ENCODE measurements at places on chromosomes 3 and 15.

DNA sequence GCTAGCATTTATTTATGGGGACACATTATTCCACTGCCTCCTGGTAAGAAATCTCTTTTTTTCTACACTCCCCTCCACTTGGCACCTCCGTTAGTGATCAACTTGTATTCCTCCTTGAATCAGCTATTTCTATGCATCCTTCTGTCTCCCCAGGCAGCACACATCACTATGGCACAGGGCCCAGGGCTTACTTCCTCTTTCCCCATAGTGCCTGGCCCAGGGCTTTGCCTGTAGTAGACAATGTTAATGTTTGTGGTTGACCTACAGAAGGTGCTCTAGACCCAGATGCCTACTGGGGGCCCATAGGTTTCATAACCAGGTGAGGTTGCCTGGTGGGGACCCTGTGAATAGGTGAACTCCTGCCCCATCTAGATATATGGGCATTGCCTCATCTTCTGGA, 44.9 kb downstream of the EPHB1 start:
- no peak for DNase-seq

- no peak for DNase-seq
Measured at GRCh38 chr3:134971306-134971705, 176.2 kb downstream of the EPHB1 start.

- DNase-seq = no peak
Measured at GRCh38 chr15:72940229-72940622, 112.0 kb upstream of the NEO1 start.

GRCh38 chr3:50220109-50220508, 15.0 kb downstream of the SLC38A3 start:
- DNase-seq = no peak

GRCh38 chr3:52330194-52330805, 14.2 kb downstream of the DNAH1 start:
- DNase-seq = no peak

- no peak for DNase-seq
Measured at GRCh38 chr3:12695112-12695511, 31.2 kb upstream of the RAF1 start.

- DNase-seq = no peak
Measured at GRCh38 chr3:64138656-64139375, 86.5 kb downstream of the PRICKLE2 start.

DNA sequence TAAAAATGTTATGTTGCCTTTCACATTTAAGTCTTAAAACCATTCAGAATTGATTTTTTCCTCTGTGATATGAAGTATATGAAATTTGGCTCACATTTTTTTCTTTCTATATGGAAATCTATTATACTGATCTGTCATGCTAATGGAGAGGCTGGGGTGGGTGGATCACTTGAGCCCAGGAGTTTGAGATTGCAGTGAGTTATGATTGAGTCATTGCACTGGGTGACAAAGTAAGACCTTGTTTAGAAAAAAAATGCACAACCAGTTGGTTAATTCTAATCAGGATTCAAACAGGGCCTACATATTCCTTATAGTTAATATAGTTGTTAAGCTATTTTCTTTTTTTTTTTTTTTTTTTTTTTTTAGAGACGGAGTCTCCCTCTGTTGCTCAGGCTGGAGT, 230.5 kb downstream of the MFSD1 start:
- DNase-seq = no peak

DNA sequence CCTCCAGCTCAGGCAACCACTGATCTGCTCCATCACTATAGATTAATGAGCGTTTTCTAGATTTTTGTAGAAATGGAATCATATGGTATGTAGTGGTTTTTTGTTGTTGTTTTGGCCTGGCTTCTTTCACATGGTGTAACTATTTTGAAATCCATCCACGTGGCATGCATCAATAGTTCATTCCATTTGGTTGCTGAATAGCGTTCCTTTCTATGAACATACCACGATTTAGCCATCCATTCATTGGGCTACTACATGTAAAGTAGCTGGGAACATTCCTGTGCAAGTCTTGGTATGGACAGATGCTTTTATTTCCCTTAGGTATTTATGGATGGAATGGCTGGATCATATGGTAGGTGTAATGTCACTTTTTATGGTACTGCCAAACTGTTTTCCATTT, 10.7 kb upstream of the CHSY1 start:
- DNase-seq = no peak

GRCh38 chr15:25789211-25789610, 73.9 kb downstream of the ATP10A start:
- DNase-seq = no peak

DNA sequence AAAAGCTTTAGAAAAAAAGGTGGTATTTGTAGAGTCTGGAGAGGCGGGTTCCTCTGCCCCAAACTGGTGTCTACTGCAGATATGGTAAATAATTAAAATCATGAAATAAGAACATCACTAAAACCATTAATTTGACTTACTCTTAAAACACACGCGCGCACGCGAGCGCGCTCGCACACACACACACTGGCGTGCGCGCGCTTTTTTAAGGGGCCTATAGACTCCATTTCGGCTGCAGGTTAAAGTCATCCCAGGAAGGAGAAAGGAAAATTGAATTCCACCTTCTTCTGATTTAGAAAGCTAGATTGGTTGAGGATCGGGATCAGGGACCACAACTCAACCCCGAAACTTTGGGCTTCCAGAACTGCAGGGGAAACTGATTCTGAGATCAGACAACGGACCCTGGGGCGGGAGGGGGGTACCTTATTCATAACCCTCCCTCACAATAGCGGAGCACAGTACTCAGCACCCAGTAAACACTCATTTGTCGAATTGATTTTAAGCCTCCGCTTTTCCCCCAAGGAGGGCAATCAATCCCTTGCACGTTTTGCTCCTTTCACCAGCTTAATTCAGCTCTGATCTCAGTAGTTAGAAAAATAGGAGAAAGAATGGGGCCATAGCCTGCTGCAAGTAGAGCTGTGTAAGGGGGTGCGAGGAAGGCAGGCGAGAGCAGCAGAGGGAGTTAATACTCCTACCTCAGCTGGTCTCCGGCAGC, 509 bp upstream of the LRRC3B start:
- DNase-seq = no peak

DNA sequence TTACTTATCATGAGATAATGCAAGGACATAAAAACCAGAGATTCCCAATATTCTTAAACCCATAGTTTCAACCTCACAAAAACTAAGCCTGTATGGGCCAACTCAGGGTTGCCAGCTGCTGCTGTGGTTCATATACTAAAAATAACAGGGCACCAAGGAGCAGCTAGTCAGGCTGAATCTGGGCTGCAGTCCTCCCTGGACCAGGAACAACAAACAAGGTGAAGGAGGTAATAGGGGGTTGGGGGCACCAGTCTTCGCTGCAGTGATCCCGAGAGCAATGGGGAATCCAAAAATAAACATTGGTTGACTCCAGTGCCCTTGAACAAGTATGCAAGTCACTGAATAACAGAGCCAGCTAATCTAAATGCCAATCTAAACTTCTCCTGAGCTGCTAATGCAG, 108.9 kb downstream of the MECOM start:
- DNase-seq = no peak

- DNase-seq = no peak
Measured at GRCh38 chr15:26083457-26083856, 220.3 kb upstream of the ATP10A start.

GRCh38 chr3:156382458-156383346, 172.2 kb downstream of the SSR3 start:
- DNase-seq = no peak

DNA sequence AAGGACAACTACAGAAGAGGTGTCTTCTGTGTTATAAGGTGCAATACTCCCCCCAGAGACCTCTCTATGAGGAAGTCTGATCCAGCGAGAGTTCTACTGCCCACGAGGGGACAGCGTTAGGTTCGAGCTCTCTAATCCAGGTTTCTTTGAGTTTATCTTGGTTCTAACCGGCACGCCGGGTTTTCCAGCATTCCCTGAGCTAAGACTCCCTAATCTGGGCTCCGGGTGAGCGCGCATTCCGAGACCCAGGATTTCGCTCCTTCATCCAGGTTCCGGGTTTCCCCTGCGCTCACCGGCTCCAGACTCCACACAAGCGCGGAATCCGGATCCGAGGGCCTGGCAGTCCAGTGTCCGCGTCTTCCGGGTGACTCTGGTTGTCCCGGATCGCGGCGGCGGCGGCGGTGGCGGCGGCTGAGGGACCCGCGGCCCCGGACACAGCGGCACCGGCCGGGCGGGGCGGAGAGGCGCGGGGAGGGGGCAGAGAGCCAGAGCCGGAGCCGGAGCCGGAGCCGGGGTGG, at the start of gene ZNF609:
TSS of gene ZNF609 (plus strand) at position 373 of the 518 bp plus-strand sequence. CDS start 38,842 bp downstream, outside the sequence.
- DNase-seq = peak; percentile 97

DNA sequence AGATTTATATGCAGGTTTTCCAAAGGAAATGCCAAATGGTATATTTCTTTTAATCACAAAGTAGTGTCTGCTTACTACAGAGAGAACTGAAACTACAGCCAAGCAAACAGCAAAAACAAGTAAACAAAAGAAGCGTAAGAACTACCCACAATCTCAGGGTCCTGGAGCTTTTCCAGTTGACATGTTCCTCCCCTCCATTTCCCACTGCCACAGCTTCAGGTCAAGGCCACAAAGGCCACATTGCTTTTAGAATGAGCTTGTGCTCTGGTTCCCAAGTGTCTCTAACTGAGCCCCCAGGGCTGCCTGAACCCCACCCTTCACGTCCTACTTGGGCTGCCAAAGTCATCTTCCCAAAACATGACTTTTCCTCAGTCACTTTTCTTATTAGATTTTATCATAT, 24.1 kb downstream of the CTDSPL start:
- DNase-seq = no peak

DNA sequence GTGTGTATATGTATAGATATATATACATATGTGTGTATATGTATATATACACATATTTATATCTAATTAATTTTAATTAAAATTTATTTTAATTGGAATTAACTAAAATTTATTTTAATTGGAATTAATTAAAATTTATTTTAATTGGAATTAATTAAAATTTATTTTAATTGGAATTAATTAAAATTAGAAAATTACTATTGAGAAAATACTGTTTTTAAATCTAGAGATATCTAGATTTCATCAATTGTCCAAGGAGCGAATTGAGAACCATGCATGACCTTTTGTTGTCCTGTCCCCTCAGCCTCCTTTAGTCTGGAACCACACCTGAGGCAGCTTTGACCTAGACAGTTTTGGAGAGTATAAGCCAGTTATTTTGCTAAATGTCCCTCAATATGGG, 1.8 kb downstream of the MOBP start:
- DNase-seq = no peak

DNA sequence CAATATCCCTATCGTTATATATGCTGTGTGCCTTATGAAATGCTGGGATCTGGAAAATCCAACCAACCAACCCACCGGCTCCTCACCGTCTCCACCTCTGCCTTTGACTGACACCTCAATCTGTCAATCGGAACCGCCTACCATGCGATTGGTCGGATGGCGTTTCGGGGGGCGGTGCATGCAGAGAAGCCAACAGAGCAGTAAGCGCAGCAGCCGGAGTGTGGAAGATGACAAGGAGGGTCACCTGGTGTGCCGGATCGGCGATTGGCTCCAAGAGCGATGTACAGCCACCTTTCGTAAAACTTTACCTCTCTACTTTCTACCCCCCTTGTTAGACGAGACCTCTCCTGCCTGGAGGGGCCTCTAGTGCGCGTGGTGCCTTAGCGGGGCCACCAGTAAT, 6.3 kb downstream of the CLK3 start:
- no peak for DNase-seq

GRCh38 chr3:24185738-24186384, 240.8 kb downstream of the NR1D2 start:
- DNase-seq = no peak

DNA sequence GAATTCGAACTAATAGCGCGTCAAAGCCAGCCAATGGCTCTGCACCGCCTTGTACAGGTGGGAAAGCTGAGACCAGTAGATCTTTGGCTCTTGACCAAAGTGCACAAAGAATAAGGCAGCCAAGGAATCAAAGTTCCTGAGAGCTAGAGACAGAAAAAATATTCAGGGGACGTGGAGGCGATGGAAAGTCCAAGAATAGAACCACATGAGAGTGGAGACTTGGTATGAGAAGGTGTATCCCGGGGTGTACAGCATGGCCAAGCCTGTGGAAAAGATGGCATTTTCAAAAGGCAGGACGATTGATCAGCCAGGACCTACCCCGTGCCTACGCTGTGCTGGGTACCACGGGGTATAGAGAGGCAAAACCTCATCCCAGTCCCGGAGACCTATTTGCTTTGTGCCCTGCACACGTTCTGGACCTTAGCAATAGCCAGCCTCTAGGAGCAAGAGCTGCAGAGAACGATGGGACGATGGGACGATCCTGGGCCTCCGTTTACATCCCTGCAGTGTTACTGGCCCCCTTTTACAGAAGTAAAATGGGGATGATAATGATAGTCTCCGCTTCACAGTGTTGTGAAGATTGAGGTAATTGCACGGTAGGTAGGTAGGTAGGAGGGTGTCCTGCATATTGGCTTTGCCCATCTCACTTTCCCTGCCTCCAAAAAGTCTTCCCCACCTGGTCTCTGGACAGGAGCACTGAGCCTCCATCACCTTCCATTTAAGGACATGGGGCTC, 583 bp upstream of the RBSN start:
- DNase-seq = no peak

DNA sequence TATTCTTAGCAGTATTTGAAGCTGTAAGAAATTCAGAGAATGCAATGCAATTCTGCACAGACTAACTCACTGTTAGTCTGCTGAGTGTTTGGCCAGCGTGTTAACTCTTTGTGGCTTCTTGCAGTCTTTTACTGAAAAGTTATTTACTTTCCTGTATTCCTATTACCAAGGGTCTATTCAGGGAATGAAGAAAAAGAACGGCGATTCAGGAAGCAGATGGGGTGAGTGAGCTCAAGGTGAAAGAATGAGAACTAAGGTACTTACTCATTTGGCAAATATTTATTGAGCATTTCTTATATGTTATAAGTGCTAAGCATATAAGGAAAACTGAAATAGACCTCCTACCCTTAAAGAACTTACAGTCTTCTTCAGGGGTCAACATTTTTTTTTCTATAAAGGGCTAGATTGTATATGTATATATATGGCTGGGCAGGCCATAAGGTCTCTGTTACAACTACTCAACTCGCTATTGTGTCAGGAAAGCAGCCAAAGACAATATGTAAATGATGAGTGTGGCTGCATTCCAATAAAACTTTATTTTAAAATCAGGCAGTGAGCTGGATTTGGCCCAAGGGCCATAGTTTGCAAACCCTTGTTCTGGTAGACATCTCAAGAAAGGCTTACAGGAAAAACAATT, 271.9 kb upstream of the GADL1 start:
- DNase-seq = no peak

DNA sequence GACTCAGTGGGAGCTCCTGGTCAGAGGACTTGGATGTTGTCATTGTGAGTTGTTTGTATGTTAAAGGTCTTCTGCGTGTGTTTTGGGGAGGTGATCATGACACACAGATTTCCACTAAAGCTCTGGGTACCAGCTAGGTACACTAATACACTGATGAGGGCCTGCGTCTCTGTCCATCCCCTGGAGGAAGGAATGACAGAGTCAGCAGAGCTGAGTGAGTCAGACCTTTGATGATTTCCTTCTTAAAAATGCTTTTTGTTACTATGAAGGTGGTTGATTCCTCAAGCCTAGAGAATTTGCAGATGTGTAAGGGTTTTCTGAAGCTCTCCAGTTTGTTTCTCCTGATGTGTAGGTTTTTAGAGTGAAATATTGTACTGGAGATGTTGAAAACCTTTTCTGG, 424.1 kb upstream of the TPM1 start:
- no peak for DNase-seq

- DNase-seq = no peak
Measured at GRCh38 chr3:141218162-141218835, 13.3 kb upstream of the PXYLP1 start.

GRCh38 chr3:43759297-43759782, 68.6 kb downstream of the ABHD5 start:
- no peak for DNase-seq

All from left forelimb (tissue), 1 donor.